ENCODE measurements at places on chromosomes 16 and 17.

DNA sequence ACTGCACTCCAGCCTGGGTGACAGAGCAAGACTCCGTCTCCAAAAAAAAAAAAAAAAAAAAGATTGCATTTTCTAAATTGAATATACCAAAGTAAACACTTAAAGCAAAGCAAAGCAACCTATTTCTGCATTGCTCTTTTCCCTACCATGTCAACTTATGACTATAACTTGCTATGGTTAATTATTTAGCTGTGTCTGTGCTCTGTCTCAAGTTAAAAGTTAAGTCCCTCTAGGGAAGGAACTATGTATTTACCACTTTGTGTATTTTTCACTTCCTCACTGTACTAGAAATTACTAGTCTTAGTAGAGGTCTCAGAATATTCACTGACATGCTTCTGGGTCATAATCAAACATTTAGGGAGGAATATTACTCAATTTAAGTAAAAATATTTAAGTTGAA, 711.7 kb upstream of the SOX9 start:
- no peak for DNase-seq

DNA sequence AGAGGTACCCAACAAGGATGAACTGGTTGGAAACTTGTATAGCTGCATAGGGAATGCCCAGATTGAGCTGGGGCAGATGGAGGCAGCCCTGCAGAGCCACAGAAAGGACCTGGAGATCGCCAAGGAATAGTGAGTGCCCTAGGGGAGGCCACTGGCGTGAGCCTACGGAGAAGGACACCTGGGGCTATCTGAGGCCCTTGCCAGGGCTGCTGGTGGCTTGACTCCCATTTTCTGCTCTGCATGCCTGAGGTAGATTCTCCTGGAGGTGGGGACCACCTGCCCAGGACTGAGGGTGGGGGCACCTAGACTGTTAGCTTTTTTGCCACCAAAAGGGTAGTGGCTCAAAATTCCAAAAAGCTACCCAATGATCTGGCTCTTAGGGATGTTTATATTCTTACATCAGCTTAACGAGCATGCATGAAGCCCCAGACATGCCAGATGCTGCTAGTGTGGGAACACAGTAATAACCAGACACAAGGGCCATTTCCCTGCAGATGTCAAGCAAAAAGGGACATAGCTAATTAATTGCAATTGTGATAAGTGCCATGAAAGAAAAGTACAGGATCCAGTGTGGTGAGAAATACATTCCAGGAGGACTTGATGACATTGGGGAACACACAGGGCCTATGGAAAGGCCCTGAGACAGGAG, 8.8 kb downstream of the ODAD4 start:
- DNase-seq: no peak

DNA sequence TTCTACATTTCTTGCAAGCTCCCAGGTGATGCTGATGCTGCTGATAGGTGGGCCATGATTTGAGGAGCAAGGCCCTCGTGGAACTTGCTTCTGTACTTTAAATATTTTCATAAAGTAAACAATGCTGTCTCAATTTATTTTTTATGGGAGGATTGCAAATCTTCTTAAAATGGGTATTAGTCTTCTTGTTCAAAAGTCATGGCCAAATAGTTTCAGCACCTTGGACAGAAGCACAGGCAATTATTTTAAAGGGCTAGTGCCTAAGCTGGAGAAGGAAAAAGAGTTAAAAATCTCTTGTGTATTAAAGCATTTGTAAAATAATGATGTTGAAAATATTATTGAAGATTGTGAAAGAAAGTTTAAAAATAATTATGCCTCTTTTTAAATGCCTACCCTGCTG, 50.5 kb downstream of the GPR139 start:
- no peak for DNase-seq

DNA sequence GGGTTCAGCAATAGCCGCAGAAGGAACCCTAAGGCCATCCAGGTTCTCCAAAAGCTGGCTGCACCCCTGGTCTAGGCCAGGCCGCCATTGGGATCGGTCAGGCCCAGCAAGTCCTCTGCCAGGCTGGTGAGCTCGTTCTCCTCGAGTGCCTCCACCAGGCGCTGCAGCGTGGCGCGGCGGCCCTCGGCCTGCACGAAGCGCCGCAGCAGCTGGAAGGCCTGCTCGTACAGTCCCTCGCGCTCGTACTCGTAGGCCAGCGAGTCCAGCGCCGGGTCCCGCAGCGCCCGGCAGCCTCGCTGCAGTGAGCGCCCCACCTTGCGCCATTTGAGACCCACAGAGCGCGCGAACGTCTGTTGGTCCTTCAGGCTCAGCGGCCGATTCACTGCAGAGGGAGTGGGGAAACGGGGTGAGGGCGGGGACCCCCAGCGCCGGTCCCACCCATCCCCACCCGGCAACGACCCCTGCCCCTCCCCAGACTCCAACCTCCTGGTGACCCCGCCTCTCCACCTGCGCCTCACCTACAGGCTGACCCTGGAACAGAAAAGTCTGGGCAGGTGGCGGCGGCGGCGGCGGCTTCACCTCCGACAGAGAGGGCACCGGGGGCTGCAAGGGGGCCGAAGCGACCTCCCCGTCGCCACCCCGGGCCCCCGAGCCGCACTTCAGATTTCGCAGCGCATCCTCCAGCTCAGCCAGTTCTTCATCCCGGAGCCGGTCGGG, 3.9 kb upstream of the B3GNT9 start:
- no peak for DNase-seq

DNA sequence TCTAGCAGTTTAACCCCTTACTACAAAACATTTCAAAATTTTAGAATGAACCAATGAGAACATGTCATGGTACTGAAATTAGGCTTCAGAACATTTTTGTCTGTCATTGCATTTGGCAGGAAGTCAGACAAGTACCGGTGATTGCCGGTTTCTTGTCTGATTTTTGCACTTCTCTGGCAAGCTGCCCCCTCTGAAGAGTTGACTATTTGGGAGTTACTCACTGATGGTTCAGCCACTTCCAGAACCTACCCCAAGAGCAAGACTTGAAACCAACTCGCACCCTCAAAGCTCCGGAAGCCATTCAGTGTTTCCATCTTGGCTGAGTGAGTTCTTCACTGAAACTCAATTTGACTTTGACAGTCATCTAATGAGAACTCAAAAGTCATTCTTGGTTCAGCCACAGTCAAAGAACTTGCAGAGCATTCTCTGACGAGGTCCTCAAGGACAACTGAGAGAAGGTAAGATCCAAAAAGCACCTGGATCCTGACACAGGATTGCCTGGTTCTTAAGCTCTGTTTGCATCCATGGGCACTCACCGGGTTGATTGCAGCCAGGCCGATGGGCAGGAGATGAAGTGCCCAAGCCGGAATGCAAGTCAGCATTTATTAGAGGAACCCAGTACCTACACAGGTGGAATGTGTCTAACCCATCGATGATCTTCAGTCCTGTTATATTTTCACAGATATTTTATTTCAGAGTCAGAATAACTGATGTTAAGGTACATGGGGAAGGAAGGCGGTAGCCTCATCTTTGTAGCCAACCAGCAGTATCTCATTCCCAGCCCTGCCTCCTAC, 93.6 kb downstream of the USP22 start:
- no peak for DNase-seq

DNA sequence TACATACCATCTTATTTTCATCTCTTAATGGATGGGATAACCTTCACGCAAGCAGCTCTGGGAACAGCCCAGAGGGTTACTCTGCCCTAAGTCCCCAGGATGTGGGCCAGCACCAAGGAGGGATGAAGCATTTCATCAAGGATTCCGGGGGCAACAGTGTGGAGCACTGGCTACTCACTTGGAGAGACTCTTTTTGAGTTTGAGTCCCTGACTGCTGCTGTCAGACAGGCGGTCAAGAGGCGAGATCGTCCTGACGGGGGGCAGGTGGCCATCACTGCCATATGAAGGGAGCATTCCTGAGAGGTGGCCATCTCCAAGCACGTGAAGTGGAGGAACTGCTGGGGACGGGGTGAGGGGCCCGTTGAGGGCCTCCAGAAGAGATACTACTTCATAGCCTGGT, 18.1 kb upstream of the FOXJ1 start:
- DNase-seq: no peak

GRCh38 chr16:54425681-54426552, 139.3 kb upstream of the IRX3 start:
- DNase-seq: no peak

GRCh38 chr17:47760409-47761140, 27.5 kb downstream of the TBX21 start:
- DNase-seq: no peak

DNA sequence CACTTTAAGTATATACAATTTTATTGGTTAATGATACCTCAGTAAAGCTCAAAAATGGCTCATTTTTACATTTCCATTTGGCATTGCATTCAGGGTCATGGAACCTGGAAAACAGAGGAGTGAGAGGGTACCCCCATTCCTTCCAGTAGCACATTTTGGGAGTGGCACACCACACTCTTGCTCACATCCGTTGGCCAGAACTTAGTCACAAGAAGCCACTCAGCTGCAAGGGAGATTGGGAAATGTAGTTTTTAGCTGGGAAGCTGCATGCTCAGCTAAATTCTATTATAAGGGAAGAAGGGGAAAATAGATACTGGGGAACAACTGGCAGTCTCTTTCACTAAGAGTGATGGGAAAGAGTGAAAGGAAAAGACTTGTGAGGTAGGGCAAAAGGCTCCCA, 102.5 kb upstream of the TMEM97 start:
- no peak for DNase-seq

DNA sequence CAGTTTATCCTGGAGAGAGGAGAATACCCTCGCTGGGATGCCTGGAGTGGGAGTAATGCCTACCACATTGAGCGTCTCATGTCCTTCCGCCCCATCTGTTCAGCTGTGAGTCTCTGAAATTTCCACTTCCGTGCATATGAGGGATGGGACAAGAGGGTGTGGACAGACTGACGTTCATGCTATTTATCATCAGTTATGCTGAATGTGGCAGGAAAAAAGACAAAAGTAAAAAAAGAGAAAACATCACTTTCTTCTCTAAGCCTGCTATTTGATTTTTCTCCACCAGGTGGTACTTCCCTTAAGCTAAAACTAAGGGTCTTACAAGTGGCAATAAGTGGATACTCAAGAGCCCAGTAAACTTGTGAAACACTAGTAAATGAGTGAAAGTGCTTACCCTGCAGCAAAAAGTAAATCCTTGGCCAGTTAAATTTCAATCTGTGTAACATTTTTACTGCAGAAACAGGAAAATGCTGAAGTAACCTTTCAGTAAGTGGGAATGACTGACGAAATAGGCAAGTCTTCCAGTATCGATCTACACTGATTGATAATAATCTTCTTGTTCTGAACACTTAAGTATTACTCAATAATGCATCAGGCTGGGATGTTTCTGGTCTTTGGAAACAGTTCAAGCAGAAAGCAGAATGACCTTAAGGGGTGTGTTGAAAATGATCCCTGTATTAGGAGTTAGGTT, 5.6 kb downstream of the CRYBA1 start:
- no peak for DNase-seq

Measured in activated CD4-positive, alpha-beta T cell treated with anti-CD3 and anti-CD28 coated beads, Interleukin-2, amount 50 U/mL, for 24 hours (primary cell).